ENCODE measurements at places on chromosomes 11 and 22.

GRCh38 chr11:62445314-62445740 is 26.5 kb downstream of the SCGB1A1 start:
- DNase-seq: no peak

DNA sequence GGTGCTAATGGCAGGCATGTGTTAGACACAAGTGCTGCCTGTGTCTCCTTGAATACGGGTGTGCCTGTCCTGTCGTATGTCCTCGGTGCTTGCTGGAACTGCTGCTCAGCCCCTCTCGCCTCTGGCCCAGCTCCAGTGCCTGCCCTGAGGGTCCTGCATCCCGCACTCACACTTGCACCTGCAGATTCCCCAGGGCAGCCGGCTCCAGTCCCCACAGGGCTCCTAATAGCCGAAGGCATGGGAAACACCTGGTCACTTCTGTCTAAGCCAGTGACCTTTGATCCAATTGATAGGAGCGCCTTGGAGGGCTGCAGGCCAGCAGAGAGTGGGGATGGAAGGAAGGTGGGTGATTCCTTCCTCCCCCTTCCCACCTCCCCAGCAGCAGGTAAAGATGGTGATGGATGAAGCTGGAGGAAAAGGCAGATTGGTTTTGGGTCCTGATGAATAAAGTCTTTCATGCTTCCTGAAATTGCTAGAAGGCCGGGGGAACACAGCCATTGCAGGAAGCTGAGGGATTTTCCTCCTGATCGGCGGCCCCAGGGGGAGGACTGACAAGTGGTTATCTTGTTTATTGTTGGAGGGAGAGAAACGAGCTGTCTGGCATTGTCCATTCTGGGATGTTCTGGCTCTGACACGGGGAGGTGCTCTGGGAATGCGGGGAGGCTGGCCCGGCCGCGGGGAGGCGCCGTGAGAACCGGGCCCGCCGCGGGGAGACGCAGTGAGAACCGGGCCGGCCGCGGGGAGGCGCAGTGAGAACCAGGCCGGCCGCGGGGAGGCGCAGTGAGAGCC is 110.9 kb upstream of the B3GAT1 start:
- DNase-seq: no peak

- DNase-seq: no peak
Observed at GRCh38 chr11:4727171-4727570, 22.6 kb downstream of the MMP26 start.

DNA sequence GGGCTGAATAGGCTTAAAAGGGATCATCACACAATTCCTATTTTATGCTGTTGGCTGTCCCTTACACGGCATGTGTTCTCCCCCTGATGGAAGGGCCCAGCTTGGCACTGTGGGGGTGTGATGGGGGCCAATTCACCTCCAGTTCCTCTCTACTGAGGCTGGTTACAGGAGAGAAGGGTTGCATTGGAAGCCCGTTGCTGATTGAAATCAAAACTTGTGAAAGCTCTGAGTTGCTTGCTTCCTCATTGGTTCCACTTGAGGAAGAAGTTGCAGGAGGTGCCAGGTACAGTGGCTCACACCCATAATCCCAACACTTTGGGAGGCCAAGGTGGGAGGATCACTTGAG is 13.3 kb upstream of the PRG2 start:
- DNase-seq: no peak

DNA sequence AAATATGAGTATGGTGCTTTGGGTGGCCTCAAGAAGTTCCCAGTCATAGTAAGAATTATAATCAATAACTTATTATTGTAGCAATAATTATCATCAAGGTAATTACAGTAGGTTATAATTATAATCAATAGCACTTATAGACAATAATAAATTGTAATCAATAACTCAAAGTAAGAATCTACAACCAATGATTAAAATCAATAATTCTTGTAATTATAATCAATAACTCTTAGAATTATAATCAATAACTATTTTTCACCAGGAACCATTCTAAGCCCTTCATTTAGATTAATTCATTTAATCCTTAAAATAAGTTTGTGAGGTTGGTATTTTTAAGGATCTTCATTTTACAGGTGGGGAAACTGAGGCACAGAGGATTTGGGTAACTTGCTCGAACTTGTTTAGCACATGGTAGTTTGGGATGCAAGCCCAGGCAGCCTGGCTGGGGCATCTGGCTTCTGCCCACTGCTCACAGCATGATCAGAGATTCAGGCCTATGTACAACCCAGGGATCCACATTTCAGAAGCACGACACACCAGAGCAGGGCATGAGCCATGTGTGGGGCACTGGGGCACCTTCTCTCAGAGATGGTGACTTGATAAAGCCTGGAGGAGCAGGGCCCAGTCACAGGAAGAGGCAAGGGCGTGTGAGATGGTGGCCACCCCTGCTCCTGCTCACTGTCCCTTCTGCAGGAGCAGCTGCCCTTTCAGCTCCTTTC is 46.6 kb downstream of the SLC1A2 start:
- DNase-seq: no peak

- no peak for DNase-seq
Observed at GRCh38 chr11:30429550-30429949, 106.6 kb downstream of the ARL14EP start.

GRCh38 chr22:19802001-19802893 is 41.7 kb downstream of the TBX1 start:
- no peak for DNase-seq

- DNase-seq: no peak
Observed at GRCh38 chr11:102468616-102469195, 16.1 kb upstream of the TMEM123 start.

DNA sequence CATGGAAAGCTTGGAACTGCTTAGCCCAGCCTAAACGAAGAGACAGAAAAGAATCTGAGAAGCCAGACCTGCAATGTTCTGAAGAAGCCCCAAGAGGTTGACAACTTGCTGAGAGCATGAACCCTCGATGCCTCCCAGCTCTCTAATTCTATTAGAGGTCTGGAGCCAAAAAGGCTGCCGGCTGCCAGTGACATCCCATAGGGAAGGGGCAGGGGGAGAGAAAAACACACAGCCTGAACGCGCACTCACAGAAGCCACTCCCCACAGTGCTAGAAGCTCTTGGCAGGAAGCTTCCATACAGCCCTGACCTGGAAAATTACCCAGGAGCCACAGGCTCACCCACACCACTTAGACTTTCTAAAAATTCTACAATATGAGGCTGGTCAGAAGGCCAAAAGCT is 18.3 kb downstream of the POLDIP3 start:
- DNase-seq: no peak

- DNase-seq: no peak
Observed at GRCh38 chr11:120928627-120929026, 95.3 kb upstream of the TBCEL start.

- no peak for DNase-seq
Observed at GRCh38 chr22:42895541-42895981, 38.5 kb upstream of the ARFGAP3 start.

GRCh38 chr11:78655561-78655960 is 80.9 kb upstream of the NARS2 start:
- no peak for DNase-seq

GRCh38 chr11:111939836-111940604 is 2.9 kb downstream of the DIXDC1 start:
- DNase-seq: no peak

DNA sequence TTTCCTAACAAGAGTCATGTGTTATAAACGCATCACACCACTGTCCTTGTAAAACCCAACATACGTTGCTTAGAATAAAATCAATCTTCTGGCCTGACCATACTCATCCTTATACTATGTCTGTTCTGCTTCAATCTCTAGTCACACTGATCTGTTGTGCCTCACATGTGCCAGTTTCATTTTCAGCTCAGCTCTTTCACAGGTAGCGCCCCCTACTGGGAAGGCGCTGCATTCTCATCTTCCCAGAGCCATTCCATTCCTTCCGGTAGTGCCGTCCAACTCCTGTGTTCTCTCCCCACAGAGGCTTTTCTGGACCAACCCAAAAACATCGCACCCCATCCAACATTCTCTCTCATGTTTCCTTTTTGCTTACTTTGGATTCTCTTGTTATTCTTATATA is 22.2 kb downstream of the CASP5 start:
- DNase-seq: peak; percentile 14

DNA sequence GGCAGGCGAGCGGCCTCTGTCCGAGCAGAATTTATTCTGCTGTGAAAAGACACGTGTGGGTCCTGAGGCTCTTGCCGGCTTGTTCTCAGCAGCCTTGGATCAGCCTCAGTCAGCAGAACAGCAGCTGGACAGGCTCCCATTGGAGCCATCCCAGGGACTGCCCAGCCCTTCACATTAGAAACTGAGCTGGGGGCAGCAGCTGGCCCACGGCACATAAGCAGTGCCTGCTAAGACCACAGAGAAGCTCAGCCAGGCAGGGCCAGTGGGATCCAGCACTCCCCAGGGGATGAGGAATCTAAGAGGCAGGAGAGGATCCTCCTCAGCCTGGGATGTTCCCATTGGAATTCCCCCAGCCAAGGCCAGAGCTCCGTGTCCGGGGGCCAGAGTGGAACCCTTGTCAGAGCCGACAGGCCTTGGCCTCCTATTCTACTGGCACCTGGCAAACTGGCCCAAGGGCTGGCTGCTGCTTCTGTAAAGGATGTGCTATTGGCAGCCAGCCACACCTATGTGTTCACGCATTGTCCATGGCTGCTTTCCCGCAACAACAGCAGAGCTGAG is 18.2 kb downstream of the RTN4R start:
- DNase-seq: no peak

GRCh38 chr11:121244884-121245283 is 47.7 kb upstream of the SC5D start:
- DNase-seq: no peak

GRCh38 chr11:69726481-69726880 is 22.7 kb upstream of the FGF19 start:
- DNase-seq: no peak

- no peak for DNase-seq
Observed at GRCh38 chr22:35892192-35892591, 136.4 kb downstream of the RBFOX2 start.

DNA sequence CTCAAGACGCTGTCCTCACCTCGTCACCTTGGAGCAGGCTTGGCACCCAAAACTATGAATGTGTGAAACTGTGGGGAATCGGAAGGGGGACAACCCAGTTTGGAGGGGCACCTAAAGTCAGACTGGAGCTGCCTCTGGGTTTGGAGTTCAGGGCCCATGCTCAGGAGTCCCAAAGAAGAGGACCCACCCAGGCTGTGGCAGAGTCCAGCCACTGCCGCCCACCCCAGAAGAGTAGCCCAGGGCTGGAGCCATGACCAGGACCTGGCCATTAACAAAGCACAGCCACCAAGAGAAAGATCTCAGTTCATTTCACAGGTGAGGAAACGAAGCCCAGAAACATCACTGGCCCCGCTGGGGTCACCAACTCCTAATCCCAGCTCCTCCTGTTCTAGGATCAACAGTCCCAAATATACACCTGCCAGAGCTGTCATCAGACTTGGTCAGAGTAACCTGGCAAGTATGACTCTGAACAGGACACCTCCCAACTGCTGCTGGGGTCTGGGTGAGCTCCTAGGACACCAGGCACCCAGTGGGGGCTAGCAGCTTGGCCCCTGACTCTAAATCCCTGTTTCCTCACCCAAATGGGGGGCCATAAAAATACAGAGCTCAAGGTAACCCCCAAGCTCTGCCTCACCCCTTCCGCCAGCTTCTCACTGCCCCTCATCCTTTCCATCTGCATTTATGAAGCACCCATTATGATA is 2.7 kb downstream of the RAB3IL1 start:
- no peak for DNase-seq

DNA sequence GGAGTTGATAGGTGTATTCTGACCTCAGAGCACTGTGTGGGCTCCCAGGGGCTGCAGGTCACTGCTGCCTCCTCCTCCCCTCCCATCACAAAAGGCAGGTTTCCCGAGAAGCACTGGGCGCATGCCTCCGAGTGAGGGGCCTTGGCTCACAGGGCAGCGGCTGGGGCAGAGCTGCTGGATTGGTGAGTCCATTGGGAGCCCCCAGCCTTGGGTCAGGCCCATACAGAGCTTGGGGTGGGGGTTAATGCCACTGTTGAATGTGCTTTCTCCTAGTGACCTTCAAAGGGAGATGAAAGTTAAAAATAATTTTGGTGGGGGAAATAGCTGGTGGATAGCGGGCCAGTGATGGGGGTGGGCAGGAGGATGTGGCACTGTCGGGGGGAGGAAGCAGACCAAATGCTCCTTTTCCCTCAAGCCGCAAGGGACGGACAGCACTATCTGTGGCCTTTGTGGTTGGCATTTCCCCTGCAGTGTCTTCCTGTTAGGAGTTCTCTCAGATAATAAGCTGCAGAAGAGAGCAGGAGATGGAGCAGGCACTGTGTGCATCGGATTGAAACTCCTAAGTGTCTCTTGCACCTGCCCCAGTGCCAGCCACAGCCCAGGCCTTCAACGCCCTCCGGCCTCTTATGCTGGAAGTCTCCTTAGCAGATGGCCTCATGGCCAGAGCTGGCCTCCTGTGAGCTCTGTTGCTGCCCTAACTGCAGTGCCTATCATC is 3.2 kb downstream of the TUBA8 start:
- DNase-seq: no peak

GRCh38 chr11:9651899-9652748 is 11.8 kb upstream of the SWAP70 start:
- no peak for DNase-seq

- no peak for DNase-seq
Observed at GRCh38 chr11:8009856-8010255, 22.7 kb downstream of the EIF3F start.

DNA sequence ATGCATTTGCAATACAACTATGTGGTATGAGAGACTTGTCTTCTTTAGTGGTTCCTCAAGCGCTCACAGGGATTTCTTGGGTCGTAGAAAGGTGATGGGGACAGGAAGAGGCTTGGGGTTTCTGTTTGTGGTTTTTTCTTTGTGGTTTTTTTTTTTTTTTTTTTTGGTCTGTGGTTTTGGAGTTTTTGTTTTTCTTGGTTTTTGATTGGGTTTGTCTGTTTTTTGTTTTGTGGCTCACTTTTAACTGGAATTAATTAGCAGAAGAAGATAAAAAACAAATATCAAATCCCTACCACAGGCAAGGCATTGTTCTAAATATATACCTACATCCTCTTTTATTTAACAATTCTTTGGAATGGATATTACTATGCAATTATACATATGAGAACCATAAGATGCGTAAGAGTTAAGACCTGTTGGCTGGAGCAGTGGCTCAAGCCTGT is 5.5 kb downstream of the TTC28 start:
- DNase-seq: no peak

- no peak for DNase-seq
Observed at GRCh38 chr22:49092716-49093115, 735.0 kb downstream of the BRD1 start.

DNA sequence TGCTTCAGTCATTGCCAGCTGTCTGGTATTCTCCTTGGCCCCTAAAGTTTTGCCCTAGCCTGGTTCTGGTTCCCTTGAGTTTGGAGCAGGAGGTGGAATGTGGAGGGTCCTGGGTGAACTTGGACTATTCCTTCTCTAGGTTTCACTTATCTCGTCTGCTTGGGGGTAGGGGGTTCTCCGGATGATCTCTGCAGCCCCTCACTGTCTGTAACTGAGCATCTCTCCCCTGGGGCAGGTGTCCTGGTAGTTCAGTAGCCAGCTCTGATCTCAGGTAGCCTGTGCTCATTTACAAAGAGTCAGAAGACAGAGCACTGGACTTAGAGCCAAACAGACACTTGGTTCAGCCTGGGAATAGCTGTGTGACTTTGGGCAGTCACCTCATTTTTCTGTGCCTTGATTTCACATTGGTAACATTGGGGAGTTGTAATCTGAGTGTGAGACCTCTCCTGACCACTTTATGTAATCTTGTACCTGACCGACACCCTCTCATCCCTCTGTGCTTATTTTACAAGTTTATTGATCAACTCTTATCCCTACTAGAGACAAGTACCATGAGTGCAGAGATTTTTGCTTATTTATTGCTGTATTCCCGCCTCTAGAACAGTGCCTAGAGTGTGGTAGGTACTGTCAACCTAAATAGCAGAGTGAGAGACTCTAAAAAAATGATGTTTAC is 804 bp downstream of the CCDC134 start:
- no peak for DNase-seq

- DNase-seq: no peak
Observed at GRCh38 chr11:134429106-134429505, 17.1 kb upstream of the B3GAT1 start.
